ENCODE measurements at places on chromosomes 5 and 9.

DNA sequence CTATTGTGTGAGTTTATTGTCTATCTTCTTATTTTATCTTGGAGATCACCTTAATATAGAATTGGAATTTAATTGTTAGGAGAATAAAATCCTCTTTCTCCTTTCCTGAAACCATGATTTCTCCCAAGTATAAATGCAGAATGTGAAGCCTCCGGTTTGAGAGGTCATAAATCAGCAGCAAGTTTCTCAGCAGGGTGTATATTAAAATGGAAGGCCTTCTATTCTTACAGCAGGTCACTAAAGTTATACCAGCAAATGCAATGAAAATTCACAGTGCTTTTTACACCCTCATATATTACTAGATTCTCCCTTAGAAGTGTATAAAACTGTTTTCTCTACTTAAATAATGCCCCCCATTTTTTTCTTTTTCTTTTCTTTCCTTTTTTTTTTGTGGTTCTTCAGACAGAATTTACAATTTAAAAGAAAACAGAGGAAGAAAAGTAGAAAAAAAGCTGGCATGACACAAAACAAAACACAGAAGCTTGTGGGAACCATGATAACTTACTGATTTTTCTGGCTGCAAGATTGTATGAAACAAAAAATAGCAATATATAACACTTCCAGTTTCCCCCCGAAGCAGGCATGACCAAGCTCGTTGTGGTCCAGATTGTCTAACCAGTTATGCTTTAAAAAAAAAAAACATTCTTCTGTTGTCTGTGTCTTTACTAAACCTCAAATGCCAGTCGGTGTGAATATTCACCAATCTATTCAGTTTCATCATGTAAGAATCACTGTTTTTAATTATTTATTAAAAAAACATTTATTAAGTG lies 211.2 kb downstream of the RAB3C start:
- no peak for DNase-seq

DNA sequence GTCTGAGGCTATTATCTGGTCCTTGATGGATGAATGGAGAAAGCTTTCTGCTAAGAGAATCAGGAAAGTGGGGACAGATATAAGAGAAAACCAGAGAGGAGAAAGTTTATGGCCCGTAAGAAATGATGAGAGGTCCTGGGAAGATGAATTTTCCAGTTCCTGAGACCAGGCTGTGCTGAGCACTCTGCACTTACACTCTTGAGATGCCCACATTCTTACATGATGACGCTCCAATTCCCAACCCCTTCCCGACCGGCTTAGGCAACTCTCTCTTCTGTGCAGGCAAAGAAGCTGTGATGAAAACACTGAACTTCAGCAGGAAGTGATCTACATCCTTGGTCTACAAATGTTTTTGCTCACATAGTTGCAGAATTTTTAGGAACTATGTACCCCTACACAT lies 417.0 kb downstream of the ARHGEF28 start:
- no peak for DNase-seq

GRCh38 chr5:171867786-171868185 lies 82.2 kb downstream of the SMIM23 start:
- no peak for DNase-seq

DNA sequence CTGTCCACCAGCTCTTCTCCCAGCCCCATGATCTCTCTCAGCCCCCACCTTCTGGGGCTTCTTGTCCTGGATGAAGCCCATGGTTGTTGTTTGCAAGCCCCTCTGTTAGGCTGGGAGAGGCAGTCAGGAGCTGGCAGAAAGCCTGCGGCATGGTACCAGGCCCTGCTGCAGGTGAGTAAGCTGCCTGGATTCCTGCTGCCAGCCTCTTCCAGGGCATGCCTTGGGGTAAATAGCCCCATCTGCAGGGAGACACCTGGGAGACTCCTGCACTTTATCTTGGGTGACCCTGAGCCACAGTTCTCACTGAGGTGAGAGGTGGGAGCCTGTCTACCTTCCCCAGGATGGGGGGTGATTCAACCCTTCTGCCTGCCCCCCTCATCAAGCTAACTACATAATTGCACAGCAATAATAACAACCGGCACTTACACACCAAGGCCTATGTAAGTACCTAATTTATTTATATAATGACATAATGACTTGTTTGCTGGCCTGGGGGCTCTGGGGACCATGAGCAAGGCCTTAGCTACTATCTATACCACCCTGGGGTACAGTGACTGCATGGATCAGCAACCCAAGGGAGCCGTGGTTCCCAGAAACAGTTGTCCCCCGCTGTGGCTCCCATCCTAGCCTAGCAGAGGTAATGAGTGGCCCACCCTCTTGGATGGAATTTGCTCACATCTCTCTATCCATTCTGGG lies 116.0 kb downstream of the PSD2 start:
- no peak for DNase-seq

- DNase-seq: no peak
Observed at GRCh38 chr9:114745108-114745848, 60.6 kb downstream of the TNFSF15 start.

GRCh38 chr5:162209005-162209605 lies 141.5 kb downstream of the GABRG2 start:
- no peak for DNase-seq

GRCh38 chr5:5326115-5326758 lies 96.2 kb upstream of the ICE1 start:
- no peak for DNase-seq

GRCh38 chr9:107118863-107119624 lies 164.0 kb upstream of the RAD23B start:
- no peak for DNase-seq

GRCh38 chr9:20540169-20540863 lies 82.0 kb downstream of the MLLT3 start:
- no peak for DNase-seq

DNA sequence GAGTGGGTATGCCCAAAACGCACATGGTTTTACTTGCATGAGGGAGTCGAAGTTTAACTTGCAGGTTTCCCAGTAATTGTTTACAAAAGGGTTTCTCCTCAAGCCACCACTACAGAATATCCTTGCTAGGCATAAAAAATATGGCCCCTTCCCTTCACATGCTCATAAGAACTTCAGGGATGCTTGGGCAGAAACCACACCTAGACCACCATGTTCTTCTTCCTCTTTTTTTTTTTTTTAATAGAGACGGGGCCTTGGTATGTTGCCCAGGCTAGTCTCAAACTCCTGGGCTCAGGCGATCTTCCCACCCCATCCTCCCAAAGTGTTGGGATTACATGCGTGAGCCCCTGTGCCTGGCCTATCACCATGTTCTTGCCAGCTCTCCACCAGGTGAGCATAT lies 18.6 kb upstream of the PLIN2 start:
- DNase-seq: no peak

DNA sequence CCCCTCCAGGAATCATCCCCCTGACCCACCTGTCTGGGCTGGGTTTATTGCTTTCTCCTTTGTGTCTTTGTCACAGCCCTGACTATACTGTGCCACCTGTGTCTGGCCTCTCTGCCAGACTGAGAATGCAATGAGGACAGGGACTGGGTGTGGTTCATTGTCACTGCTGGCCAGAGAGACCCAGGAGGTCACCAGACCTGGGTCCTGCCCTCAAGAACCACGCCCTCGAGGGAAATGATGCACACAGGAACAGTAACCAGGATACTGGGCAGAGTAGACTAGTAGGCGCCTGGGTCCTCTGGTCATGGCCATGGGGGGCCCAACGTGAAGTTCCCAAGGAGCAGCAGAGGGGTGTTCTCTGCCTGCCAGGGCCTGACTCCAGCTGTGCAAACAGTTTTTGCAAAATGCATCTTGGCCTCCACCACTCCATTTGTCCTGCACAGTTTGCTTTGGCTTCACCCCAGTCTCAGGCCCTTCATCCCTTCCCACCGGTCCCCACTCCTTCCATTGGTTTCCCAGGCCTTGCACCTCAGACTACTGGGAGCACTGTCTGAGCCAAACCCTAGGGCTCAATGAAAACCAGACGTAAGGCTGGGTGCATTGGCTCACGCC lies 17.8 kb downstream of the RGS3 start:
- no peak for DNase-seq

DNA sequence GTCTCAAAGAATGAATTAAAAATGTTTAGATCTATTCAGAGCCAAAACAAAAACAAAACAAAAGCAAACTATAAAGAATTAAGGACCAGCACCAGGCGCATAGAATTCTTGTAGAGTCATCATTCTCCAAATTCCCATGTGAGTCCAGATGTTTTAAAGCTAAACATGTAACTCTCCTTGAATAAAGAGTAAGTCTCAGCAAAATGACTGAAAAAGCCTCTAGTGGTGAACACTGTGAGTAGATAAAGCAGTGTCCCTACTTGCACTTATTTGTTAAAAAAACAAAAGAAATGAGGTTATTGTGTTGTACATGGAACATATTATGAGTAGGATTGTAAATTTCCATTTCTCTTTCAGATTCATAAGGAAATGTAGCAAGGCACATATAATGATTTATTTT lies 44.0 kb downstream of the NNT start:
- no peak for DNase-seq

GRCh38 chr5:157570531-157571200 lies 4.9 kb downstream of the ADAM19 start:
- DNase-seq: no peak

GRCh38 chr5:12566441-12566840 lies 662.2 kb upstream of the CTNND2 start:
- no peak for DNase-seq

DNA sequence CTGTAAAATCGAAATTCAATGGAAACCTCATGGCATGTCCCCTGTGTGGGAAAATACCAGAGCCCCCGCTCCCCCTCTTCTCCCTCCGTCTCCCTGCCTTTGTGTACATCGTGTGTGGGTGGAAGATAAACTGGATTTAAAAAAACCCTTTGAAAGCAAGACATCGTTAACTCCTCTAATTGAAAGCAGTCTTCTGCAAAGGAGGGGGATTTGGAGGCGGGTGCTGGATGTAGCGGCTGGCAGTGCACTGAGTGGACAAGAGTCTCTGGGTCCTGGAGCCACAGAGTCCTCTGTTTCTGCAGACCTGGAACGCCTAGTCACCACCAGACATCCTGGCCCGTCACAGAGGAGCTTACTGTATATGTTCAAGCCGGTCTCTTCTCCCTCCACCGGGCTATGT lies 169.4 kb downstream of the PAPPA start:
- DNase-seq: no peak

DNA sequence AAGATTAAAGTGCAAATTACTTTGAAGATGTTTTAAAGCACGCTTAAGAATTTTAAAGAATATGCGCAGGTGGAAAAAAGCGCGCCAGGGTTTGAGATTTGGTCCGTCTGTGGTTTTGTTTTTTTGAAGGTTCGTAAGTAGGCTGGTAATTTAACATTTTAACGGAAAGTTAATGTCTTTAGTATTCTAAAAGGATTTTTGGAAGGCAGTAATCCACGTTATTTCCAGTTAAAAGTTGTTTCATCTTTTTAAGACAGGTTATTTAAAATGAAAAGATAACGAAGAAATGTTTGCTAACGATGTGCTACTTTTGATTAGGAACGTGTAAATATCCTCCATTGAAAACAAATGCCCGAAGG lies 1.9 kb downstream of the DMRT1 start:
- no peak for DNase-seq

DNA sequence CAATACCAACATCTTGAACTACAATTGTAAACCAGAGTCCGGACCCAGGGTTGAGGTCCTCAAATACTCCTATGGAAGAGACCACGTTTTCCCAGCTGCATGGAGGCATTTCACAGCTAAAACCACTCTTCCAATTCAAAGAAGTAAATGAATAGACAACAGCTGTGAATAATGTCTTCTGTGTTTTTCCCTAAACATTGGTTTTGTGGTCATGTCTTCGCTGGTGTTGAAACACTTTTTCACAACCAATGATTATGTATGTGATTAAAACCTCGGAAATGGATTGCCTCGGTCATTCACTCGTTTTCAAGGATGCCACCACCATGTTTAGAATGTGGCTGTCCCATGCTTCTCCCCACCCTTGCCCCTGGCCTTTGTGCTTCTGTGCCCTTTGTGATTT lies 9.4 kb upstream of the TENT4A start:
- DNase-seq: no peak

- DNase-seq: no peak
Observed at GRCh38 chr5:31516802-31517201, 15.1 kb downstream of the DROSHA start.

- no peak for DNase-seq
Observed at GRCh38 chr5:33659526-33660169, 218.9 kb downstream of the TARS1 start.

DNA sequence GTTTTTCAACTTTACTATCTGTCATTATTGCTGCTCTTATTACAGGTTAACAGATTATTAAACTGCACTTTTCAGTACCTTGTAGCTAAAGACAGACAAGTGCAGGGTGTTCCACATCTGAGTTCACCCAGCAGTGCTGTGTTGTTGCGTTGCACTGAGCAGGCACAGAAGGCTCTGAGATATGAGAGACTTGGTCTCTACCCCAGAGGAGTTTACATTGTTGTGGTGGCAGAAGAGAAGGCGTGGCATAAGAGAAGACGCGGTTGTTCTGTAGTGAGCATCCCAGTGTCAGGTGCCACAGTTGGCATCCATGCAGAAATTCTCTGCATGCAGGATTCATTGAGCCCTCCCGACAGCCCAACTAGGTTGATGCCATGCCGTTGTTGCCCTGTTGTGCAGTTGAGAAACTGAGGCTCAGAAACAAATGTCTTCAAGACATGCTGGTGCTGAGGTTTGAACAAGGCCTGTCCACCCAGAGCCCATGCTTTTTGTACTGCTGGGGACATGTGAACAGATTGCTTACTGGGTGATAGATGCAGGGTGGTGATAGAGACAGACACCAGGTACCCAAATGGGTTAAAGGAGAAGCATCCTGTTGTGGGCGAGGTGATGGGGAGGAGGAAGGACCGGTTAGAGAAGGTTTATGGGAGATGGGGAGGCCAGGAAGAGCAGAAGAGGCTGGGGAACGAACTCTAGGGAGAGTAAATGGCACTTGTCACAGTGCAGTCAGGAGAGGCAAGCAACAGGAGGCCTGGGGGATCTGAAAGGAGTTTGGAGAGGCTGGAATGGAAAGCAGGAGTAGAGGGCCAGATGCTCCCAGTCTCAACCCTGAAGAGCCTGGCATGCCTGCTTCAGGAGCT lies 8.2 kb downstream of the ABL1 start:
- DNase-seq: no peak

GRCh38 chr9:132645306-132645705 lies 24.5 kb downstream of the DDX31 start:
- no peak for DNase-seq

Measured in activated CD4-positive, CD25-positive, alpha-beta regulatory T cell (primary cell).